ENCODE measurements at places on chromosomes 3 and 15.
A peak's percentile ranks its signal among the peaks of the same experiment; 100 is the strongest.

DNA sequence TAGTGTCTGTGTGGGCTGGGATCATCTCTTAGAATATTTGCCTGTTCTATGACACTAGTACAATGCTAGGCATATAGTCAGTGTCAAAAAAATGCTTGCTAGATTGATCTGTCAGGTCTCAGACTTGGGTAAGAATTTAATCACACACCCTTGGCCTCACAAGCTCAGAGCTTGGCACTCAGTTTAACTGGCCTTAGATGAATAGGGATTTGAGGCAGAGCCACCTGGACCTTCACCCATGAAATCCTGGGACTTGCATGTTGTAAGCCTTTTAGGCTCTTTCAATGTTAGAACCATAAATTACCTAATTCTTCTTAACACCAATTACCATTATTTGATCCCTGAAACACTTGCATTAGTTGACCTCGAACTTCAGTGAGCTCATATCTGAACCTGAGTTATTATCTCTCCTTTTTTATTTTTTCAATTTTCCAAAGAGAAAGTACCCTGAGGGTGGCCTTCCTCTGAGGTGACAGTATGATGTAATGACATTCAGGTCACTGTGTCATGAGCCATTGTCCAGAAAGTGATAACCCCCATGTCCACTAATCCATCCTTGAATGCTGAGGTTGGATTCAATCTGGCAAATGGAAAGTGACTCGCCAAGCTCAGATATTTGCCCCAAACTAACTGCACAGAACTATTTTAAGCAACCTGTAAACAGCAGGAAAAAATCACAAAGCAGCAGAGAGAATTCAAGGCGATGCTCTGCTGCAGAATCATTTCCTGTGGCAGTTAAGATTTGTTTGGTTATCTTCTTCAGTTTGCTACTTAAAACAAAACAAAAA, 615.2 kb upstream of the NR2F2 start:
- DNase-seq: no peak

DNA sequence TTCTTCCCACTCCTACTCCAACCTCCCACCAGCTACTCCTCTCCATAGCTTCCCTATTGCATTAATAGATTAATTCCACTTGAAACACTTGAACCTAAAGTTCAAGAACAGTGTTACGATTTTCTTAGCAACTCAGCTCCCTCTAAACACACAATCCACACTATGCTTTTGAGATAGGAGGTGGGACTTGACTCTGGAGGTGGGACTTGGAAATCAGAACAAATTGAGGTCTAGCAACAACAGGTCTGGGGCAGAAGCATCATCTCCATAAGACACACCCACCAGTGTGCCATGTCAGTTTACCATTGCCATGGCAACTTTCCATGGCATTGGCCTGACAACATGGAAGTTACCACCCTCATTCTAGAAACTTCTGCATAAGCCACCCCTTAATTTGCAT, 336.5 kb upstream of the ALCAM start:
- no peak for DNase-seq

GRCh38 chr3:24605511-24606028, 110.9 kb upstream of the THRB start:
- no peak for DNase-seq

GRCh38 chr15:41901431-41901830, 7.6 kb upstream of the SPTBN5 start:
- no peak for DNase-seq

DNA sequence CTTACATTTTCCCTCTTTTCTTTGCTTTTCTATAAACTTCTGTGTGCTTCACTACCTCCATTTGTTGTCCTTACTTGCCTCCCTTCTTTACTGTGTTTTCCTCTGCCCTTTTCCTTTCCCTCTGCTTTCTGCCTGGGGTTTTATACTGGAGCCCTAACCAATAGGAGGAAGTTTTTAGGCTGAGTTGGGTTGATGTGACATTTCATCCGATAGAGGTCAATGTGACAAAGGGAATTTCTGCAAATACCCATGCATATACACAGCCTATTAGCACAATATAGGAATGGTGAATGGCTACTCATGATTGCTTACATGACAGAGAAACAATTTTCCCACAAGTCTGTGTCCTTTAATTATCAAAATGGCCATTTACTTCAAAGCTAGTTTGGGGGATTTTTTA, 153.0 kb upstream of the ARPP21 start:
- no peak for DNase-seq

- DNase-seq: no peak
Measured at GRCh38 chr3:48412375-48413001, 17.4 kb downstream of the PLXNB1 start.

DNA sequence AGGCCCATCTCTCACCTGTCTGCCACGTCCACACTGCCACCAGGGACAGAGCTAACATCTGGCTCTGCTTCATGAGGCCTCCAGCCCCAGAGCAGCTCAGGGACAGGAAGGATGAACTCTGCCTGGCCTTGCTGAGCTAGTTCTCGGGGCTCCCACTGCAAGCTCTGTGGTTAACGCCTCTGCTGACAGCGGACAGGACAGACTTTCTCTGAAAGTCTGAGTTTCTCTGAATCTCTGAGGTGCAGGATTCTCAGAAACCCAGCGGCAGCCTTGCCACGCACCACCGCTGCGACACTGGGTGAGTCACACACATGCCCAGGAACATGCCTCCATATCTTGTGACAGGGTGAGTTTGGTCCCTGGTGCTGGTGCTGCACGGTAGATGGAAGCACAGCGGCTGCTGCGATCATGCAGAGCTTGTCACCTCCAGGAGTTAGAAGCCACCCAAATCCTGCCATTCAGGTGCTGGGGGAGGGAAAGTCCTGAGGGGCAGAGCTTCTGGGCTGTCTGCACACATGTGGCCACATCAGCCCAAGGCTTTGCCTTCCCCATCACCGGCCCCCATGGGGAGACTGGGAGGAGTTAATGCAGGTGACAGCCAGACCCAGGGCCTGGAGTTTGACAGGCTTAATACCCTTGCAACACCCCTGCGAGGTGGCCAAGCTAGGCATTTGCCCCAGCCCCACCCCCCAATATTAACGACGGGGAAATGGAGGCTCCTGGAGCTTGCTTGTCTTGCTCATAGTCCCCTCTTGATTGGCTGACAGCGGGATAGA, 267.0 kb downstream of the PLCL2 start:
- peak; percentile 97 for DNase-seq

GRCh38 chr3:105456017-105456416, 89.3 kb downstream of the ALCAM start:
- DNase-seq: no peak

DNA sequence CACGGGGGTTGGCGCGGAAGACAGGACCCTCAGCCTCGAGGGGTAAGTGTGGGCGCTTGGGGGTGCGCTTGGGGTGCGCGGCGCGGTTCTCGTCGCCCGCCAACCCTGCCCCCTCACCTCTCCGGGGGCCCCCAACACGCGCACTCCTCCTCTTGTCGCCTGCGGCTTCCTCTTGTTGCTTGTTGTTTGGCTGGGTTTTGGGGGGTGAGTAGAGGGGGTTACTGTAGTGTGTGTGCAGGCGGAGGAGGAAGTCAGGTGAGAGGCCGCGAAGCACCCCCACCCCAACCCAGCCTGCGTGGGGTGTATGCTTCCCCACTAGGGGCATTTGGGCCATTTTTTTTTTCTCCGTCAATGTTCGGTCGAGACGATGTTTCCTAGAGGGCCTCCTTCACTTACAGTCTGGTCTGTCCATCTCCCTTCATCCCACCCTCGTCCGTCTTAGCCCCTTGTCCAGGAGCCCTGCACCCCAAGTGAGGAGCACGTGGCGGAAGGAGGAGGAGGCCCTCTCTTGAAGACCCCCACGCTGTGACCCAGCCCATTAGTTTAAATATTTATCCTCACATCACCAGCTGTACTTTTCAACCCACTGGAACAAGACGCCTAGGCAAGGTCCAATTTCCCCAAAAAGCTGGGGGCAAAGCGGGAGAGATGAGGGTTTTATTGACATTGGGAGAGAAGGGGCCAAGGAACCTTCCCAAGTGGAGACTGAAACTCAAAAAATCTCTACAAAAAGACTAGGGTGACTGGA, 20.4 kb upstream of the SATB1 start:
- peak; percentile 92 for DNase-seq

DNA sequence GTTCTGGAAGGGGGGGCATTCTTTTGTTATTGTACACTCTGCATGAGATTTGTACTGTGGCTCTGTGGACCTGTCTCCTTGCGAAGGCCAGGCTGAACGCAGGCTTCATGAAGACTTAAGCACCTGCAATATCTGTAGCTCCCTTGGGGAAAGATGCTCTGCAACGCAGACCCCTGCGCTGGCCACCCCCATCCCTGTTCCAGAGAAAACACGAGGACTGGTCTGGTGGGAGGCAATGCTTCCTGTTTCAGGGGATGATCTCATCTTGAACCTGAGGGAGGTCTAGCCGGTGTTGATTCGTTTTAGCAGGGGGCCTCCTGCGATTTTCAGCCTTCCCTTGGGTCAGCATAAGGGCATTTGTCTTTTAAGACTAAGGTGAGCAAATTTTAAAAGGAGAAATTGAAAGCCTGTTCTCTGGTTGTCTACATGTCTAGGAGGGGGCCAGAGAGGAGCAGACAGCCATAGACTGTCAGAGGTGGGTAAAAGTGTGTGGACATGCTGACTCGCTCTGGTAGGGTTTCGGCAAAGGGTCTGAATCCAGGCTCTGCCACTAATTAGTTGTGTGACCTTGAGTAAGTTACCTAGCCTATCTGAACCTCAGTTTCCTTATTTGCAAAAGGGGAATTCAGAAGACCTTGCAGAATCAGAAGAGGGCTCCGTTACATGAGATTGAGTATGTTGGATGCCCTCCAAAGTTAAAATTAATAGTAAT, 80.9 kb upstream of the RASGRF1 start:
- DNase-seq: no peak

GRCh38 chr3:87855616-87856015, 203.2 kb downstream of the CGGBP1 start:
- DNase-seq: no peak

GRCh38 chr15:66429546-66429945, 42.8 kb downstream of the MAP2K1 start:
- DNase-seq: no peak

GRCh38 chr3:149424918-149425317, 47.5 kb upstream of the TM4SF1 start:
- DNase-seq: no peak

GRCh38 chr3:142645236-142645793, 49.1 kb downstream of the PLS1 start:
- DNase-seq: no peak

DNA sequence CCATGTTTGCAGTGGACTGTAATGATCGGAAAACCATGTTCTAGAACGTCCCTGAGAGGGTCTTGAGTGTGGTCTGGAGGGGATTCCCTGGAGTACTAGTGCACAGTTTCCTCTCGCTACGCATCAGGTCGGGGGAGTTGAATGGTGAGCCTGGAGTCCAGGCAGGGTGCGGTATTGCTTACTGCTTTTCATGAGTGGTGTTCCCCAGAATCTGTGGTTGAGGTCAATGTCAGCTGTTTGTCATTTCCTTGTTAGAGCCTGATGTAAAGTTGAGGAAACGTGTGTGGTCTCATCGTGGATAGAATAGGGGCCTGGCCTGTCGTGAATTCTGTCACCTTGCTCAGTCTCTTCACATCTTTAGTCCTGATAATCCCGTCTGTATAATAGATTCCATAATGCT, 328.2 kb upstream of the LRRFIP2 start:
- DNase-seq: no peak

GRCh38 chr3:138916824-138917223, 30.1 kb downstream of the FOXL2 start:
- DNase-seq: no peak

DNA sequence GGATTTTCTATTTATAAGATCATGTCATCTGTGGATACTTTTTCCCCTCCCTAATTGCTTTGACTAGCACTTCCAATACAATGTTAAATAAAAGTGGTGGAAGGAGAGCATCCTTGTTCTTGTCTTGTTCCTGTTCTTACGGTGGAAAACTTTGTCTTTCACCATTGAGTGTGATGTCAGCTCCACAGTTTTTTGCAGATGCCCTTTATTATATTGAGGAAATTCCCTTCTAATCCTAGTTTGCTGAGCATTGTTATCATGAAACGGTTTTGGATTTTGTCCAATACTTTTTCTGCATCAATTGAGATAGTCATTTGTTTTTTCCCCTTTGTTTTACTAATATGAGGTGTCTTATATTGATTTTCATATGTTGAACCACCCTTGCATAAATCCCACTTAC, 19.9 kb upstream of the IL20RB start:
- DNase-seq: no peak

GRCh38 chr3:111473550-111473949, 68.4 kb upstream of the CD96 start:
- no peak for DNase-seq

DNA sequence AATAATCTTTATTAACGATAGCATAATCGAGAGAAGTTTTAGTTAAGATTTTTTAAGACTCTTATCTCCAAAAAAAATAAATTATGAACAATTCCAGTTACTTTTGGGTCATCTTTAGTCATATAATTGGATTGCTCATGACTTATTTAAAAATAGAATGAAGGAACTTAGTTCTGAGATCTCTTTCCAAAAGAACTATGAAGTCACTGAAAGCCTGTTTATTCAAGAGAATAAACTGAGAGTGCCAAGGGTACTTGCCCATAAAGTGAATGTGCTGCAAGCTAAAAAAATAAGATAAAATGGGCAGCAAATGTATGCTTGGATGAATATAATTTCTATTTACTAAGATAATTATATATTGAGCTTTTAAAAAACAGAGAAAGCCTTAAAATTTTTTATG, 176.5 kb upstream of the PLSCR5 start:
- DNase-seq: no peak
